Amygdala (tissue), 56 donors: ENCODE measurements at places on chromosomes 12 and 14.

DNA sequence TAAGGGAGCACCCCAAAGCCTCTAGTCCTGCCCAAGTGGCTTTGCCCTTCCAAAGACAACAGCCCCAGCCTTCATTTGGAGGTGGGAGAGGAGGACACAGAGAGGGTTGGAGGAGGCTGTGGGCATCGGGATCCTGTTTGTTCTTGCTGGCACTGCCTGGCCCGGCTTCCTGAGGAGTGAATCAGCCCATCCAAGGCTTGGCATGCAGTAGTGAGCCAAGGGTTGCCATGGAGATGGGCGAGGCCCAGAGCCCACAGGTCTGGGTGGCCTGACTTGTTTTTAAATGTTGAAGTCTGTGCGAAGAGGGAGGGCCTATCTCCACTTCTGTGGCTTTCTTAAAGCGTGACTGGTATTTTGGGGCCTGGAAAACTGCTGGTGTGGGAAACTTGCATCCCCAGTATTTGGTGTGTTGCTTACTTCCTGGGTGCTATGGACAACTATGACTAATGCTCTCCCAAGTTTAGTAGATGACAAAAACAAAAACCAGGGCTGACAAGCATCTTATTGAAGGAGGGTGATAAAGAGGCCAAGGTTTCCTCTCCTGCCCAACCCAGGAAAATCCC, 15.8 kb downstream of the CD9 start:
- DNase-seq = peak; percentile 54

DNA sequence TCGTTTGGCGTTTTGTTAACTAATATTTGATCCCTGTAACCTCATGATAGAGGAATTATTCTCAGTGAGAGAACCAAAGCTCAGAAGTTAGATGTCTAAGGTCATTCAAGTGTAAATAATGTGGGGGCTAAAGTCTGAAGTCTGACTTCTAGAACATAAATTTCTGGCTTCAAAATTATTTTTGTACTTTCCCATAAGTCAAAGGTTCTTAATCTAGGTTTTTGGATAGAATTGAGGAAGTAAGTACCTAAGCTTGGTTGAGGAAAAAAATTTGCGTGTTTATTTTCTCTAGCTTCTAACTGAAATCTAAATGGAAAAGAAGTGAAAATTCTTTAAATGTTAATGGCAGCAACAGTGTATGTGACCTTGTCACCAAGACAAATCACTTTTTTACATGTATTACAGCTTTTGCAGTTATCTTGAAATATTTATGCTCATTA, 2.3 kb downstream of the LARP4 start:
- no peak for DNase-seq

GRCh38 chr14:59342516-59343484, 122.4 kb downstream of the GPR135 start:
- no peak for DNase-seq

DNA sequence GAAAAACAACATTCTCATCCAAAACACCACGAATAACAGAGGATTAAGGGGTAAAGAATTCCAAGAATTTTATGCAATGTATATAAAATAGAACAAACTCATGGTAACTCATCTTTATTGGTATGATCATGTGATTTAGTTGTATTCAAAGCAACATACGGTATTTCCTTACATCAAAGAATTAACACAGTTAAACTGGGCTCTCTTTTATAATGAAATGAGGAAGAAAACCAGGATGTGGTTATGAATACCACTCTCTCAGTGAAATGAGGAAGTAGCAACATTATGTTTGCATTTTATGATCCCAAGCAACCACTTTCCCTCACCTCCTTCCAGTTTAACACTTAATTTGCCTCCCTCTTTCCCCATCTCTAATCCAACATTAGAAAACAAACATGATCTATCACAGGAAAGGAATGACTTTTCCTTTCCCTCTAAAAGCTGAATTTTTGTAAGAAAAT, 22.9 kb downstream of the SPTLC2 start:
- DNase-seq = no peak

GRCh38 chr14:74735125-74735524, 22.2 kb downstream of the FCF1 start:
- DNase-seq = no peak

GRCh38 chr14:89167705-89168104, 249.3 kb downstream of the FOXN3 start:
- DNase-seq = no peak
